ENCODE measurements at places on chromosomes 6 and 20.

DNA sequence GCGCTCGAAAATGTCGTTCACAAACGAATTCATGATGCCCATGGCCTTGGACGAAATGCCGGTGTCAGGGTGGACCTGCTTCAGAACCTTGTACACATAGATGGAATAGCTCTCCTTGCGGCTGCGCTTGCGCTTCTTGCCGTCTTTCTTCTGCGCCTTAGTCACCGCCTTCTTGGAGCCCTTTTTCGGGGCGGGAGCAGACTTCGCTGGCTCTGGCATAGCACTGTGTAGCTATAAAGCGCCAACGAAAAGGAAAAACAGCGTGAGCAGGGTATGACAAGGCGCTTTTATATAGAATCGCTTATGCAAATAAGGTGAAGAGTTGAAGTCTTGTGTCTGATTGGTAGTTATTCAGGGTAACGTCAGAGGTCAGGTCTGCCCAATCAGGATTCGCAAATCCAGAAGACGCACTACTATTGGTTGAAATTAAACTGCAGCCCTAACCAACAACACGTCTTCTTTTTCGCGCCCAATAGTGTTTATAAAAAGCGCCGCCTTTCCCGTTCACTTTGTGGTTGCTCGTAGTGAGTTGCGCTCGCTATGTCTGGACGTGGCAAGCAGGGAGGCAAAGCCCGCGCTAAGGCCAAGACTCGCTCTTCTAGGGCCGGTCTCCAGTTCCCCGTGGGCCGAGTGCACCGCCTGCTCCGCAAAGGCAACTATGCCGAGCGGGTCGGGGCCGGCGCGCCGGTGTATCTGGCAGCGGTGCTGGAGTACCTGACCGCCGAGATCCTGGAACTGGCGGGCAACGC, 114.8 kb upstream of the PRSS16 start:
- peak; percentile 68 for DNase-seq

- no peak for DNase-seq
Observed at GRCh38 chr6:130869681-130870080, 42.5 kb downstream of the SMLR1 start.

- DNase-seq: no peak
Observed at GRCh38 chr6:27016689-27017088, 230.8 kb upstream of the PRSS16 start.

- DNase-seq: no peak
Observed at GRCh38 chr6:31572041-31572911, at the start of gene LTA. Gene LTA, plus strand, starts transcription at chr6:31572289. Its CDS starts 454 bp downstream, at chr6:31572743.

DNA sequence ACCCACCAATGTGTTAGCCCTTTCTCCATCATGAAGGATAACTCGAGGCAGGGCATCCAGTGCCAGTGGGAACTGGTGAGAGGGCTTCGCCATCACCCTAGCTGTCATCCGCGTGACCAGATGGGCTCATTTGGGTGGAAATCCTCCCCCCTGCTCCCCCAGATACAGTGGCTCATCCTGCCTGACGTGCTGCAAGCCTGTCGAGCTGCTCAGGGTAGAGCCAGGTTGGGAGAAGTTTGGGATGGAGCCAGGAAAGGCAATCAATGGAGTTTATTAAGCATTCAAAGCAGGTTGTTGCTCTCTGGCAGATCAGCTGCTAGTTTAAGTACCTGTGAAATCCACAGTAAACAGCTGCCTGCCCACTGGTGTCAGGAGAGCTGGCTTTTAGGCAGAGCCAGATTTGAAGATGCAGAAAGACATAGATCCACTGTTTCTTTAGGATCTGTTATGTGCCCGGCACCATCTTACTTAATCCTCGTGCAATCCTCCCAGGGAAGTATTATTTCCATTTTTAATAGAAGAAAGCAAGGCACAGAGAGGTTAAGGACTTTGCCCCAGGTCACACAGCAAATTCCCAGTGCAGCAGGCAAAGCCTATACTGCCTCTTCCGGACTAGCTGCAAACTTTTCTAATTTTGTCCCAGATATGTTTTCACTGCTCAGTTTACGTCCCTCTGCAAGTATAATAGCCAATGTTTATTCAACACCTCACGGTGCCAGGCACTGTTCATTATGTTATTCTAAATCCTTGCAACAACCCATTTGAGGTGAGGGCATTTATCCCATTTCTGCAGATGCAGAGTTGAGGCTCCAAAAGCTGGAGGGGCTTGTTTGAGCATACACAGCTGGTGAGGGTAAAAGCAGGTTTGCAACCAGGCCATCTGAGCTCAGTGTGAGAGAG, 54.1 kb upstream of the KCNG1 start:
- DNase-seq: no peak
